NCI-H1694 (cell line): ENCODE measurements at places on chromosomes 7 and 10.
A peak's percentile ranks its signal among the peaks of the same experiment; 100 is the strongest.

GRCh38 chr7:139643951-139644585 is 120.6 kb downstream of the CLEC2L start:
- DNase-seq = no peak

DNA sequence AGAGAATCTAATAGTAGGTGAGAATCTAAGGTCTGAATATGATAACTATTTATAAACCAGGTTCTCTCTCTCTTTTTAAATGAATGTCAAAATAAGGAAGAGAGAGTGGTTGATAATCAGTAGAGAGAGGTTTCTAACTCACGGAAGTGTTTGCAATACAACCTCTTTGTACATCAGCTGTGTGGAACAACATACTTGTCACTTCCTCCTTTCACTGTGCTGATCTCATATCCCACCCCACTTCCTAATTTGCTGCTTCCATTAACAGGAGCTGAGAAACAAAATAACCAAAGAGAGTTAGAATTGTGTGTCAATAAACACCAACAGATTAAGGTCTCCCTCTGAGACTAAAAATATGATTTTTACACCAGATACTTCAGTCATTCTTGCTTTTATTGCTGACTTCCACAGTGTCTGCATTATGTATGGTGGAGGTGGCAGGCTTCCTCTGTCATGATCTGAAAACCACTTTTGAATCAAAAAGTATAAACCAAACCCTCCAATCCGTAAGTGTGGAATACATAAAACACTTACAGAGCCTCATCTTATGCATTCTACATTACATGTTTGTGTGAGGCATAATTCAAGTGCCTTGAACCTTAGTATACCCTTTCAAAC is 25.0 kb downstream of the CACUL1 start:
- DNase-seq = no peak

- peak; percentile 55 for DNase-seq
Observed at GRCh38 chr7:150980663-150981062, 2.5 kb upstream of the KCNH2 start.

GRCh38 chr7:129689995-129690581 is 78.6 kb downstream of the NRF1 start:
- DNase-seq = no peak

GRCh38 chr7:46786221-46786954 is 795.5 kb downstream of the TNS3 start:
- DNase-seq = no peak

DNA sequence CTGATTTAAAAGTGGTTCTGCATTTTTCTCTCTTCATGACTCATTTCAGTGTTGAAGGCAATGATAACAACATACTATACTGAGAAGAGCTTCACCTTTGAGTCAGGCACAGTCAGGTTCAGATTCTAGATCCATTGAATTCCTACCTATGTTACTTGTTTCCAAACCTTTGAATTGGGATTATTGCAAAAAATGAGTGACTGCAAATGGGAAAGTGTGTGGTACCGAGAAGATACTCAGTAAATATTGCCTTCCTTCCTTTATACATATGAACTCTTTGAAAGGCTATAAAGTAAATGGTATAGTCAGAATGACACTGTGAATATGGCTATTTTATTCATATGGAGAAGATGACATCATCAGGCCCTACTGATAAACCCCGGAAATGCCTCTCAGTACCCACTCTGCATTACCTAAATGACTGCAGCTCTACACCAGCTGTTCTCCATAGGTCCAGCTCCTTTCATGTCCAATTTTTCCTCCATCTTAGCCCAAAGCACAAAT is 66.7 kb upstream of the FGL2 start:
- DNase-seq = no peak

GRCh38 chr7:96287559-96287958 is 34.3 kb downstream of the SLC25A13 start:
- DNase-seq = no peak

DNA sequence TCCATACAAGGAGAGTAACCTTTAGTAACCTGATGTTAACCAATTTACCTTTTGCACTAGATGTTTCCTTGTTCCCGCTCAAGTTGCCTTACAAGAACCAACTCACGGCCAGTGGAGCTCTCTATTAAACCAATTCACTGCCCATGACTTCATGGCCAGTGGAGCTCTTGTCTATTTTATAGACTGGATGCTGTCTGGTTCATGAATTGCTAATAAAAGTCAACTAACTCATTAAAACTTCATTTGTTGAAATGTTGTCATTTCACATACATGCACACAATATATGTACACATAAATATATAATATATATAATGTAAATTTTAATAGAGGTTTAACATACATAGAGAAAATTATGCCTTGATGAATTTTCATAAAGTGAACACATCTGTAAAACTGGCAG is 216.3 kb downstream of the RNLS start:
- no peak for DNase-seq

DNA sequence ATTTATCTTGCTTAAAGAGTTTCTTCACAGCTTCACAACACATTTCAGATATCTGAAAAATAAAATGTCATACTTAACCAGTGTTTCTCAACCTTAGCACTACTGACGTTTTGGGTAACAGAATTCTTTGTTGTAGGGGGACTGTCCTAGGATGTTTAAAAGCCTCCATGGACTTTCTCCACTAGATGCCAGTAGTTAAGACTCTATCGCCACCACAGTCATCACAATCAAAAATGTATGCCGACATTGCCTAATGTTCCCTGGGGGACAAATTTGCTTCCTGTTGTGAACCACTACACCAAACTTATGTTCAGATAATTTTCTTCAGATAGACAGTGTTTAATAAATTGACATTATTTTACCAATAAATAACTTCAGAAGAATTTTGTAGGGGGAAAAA is 13.4 kb downstream of the NOC3L start:
- no peak for DNase-seq

- no peak for DNase-seq
Observed at GRCh38 chr7:47605816-47606575, 24.1 kb upstream of the TNS3 start.

GRCh38 chr10:125163803-125164202 is 3.4 kb upstream of the CTBP2 start:
- DNase-seq = no peak

DNA sequence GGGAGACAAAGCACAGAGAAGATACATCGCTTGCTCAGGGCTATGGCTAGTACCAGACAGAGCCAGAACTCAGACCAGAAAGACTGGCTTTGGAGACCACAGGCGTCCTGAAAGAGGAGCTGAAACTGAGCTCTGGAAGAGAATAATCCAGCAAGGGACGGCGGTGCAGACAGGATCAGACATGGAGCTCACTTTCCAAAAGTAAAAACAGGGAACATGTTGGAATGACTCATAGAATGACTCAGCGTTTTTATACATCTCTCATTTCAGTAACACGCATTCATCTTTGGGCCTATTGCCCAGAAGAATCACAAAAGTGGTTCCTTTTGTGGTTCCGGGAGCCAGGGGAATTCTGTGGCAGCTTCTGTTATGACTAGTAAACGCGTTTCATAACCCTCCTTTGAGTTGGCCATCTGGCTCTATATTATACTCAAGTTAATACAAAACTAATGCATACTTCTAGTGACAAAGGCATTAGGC is 37.2 kb downstream of the PLEKHS1 start:
- DNase-seq = peak; percentile 58

- DNase-seq = no peak
Observed at GRCh38 chr10:103643381-103643780, 149.9 kb downstream of the NEURL1 start.

- no peak for DNase-seq
Observed at GRCh38 chr10:23197416-23197861, 5.3 kb downstream of the PTF1A start.

DNA sequence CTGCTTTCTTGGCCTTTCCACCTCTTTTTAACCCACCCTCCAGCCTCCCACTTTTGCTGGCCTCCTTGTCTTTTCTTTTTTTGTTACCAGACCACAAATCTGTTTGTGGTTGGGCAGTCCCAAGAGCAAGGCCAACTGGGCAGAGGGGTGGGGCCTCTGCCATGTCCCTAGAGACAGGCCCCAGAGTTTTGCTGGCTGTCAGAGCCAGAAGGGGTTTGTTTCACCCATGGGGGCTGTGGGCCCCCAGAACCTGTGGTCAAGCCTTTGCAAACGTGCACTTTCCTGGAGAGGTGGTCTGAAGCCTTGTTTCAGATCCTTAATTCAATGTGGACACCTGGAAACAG is 10.3 kb downstream of the ZMIZ1 start:
- no peak for DNase-seq

- no peak for DNase-seq
Observed at GRCh38 chr10:11143242-11143641, 125.6 kb downstream of the CELF2 start.

- peak; percentile 54 for DNase-seq
Observed at GRCh38 chr7:30865821-30866220, 45.8 kb upstream of the AQP1 start.
